ENCODE measurements at places on chromosomes 16 and 17. TPM values are rescaled to one million over a fixed set of nuclear protein-coding genes. Genes with fewer than 3 reads are reported as not detected.

Gene LITAFD
- total RNA-seq: not detected

DNA sequence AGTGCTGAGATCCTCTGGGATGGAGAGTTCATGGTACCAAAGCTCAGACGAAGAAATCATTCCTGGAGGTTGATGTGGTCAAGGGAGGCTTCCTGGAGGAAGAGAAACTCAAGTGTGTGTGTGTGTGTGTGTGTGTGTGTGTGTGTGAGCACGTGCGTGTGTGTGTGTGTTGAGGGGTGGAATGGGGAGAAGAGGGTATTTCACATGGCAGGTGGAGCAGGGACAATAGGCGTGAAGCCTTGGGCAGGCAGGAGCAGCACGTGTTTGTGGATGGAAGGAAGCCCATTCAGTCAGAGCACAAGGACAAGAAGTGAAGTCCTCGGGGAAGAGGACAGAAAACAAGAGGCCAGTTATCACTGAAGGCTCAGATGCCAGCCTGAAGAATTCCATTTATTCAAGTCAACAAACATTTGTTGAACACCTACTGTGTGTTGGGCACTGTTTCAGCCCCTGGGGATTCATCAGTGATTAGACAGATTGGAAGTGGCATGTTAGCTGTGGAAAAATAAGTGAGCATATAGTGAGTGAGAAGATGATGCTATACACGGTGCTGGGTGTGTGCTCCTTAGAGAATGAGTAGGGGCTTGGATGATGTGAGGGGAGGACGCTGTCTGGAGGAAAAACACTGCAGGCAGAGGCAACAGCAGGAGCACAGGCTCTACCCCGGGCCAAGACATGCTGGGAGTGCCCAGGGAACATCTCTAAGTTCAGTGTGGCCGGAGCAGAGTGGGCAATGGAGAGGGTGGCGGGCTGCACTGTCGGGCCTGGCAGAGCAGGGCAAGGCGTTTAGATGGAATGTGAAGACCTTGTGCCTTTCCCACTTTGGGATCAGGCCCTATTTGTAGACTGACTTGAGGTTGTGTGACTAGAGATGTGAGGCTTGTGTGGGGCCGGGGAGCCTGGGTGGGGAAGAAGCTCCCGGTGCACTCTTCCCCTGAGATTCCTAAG is 267.1 kb downstream of the CBLN1 start:
- no peak for DNase-seq
- H3K36me3 ChIP-seq: no peaks in the 10 kb centered on the region

Gene EVPLL
- 2.3 TPM for total RNA-seq

- H3K4me3 ChIP-seq: peak within 1 kb of the TSS; percentile 13
- H3K27me3 ChIP-seq: no peaks in the 10 kb centered on the region
- peak; percentile 84 for DNase-seq
- H3K36me3 ChIP-seq: no peaks in the 10 kb centered on the region
- H3K27ac ChIP-seq: peak within 1 kb of the TSS; percentile 48
These were observed at the start of gene SNX20 for GRCh38 chr16:50681021-50681885. Gene SNX20 (minus strand): TSS chr16:50681312. CDS start chr16:50677526, 3,786 bp downstream.

DNA sequence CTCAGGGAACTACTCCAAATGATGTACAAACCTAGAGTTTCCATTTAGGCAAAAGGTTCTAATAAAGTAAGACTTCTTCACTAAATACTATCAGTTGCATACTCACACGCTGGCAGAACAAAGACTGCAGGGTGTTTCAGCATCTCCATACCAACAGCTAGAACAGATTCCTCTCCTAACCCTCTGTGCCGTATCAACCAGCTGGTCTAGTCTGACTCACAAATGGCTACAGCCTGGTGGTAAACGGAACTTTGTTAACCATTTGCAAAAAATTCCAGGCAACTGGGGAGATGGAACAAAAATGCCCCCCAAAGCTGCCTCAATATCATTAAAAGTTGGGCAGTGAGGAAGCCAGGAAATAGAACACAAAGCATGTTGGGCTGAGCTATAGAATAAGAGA is 217.1 kb downstream of the GRIN2A start:
- no peaks in the 10 kb centered on the region for H3K36me3 ChIP-seq
- H3K4me1 ChIP-seq: no peaks in the 10 kb centered on the region
- H3K27ac ChIP-seq: no peak overlapping the region
- H3K27me3 ChIP-seq: no peaks in the 10 kb centered on the region

Gene TOP2A
- 40.0 TPM for total RNA-seq

DNA sequence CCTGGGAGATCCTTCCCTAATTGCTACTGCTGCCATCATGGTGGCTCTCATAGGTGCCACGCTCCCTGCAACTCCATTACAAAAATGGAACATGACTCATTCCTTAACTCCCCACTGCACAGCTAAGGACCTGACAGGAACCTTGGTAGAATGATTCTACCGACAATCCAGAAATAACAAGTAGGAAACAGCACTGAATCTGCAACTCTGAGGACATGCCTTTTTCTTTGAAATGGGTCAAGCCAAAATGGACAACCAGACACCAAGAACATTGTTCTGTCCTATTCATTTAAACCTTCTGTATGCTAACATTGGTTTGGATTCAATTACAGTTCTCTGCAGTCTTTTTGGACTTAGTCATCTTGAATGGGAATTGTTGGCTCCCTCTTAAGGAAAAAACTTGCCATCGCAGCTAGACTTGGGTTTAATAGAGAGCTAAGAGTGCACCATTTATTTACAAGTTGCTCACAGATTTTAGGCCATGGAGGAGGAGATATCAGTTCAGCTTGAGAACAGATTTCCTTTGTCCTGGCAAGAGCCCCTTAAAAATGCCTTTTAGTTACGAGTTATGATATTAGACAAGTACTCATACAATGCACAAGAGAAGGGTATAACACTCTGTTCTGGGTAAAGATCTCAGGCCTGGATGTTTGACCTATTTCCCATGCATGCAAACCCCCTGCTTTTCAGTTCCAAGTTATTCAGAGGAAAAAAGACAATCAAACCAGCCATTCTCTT is 20.9 kb upstream of the NSRP1 start:
- H3K4me3 ChIP-seq: no peak overlapping the region
- no peaks in the 10 kb centered on the region for H3K27me3 ChIP-seq
- H3K4me1 ChIP-seq: no peaks in the 10 kb centered on the region
- no peak overlapping the region for H3K27ac ChIP-seq

- peaks cover 11% of the 10 kb centered on the region for H3K27me3 ChIP-seq
- H3K36me3 ChIP-seq: peaks cover 11% of the 10 kb centered on the region
- DNase-seq: no peak
- H3K4me3 ChIP-seq: no peak overlapping the region
- no peak overlapping the region for H3K27ac ChIP-seq
These were observed 8.5 kb downstream of the SCGB1C2 start for GRCh38 chr17:145671-146541.

DNA sequence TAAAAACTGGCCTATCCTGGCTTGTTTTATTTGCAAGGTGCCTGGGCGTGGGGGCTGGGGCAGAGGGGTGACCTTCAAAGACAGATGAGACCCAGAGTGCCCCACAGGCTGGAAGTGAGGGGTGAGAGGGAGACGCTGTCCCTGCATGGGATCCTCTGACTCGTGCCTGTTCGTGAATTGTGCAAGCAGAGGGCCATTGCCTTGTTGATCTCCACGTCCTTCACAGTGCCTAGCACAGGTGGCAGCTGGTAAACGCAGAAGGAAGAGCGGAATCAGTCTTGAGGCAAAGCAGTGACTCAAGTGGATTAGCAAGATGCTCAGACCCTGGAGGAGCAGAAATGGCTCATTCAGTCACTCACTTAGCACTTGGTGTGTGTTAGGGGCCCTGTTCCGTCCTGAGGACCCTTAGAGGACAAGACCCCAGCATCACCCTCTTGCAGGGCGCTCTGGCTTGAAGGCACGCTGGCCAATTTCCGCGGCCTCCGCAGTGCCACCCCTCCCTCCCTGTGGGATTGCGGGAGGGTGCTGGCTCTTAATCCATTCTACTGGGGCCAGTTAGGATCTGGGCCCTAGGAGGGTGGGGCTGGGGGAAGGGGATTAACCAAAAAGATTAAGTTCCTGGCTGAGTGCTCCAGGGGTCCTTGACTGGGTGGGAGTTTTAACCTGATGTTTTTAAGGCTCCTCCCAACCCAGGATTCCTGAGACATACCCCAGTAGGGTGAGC is 151.2 kb downstream of the CCDC182 start:
- no peaks in the 10 kb centered on the region for H3K36me3 ChIP-seq
- no peak overlapping the region for H3K27ac ChIP-seq
- no peak overlapping the region for H3K4me3 ChIP-seq
- no peak for DNase-seq
- H3K27me3 ChIP-seq: no peaks in the 10 kb centered on the region
- no peaks in the 10 kb centered on the region for H3K4me1 ChIP-seq

Measured in left lung (tissue), 14 donors.